B cell (primary cell): ENCODE measurements at places on chromosomes 5 and 9. TPM values are rescaled to one million over a fixed set of nuclear protein-coding genes. Genes with fewer than 3 reads are reported as not detected.

SPOCK1 gene
- total RNA-seq: not detected in 2 replicates

GDNF gene
- total RNA-seq: not detected in 2 replicates

DNA sequence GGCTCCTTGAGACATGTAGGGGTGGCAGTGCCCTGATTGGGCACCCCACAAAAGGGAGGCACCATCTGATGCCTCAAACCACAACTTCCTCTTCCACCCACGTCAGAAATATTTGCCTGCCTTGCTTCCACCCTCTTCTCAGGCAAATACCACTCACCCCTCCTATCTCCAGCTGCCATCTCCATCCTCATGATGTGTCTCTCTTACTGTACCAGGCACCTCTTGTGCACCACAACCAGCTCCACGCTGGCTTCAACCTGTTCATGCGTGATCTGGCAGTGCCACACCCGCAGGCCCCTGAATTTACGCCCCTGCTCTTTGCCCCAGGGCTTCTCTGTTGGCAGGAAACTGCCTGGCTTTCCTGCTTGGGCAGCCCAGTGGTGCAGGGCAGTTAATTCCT, 87.8 kb upstream of the HSPA9 start:
- DNase-seq: peak; percentile 84

GRCh38 chr9:19728101-19728500, 60.7 kb downstream of the SLC24A2 start:
- no peak for DNase-seq

DNA sequence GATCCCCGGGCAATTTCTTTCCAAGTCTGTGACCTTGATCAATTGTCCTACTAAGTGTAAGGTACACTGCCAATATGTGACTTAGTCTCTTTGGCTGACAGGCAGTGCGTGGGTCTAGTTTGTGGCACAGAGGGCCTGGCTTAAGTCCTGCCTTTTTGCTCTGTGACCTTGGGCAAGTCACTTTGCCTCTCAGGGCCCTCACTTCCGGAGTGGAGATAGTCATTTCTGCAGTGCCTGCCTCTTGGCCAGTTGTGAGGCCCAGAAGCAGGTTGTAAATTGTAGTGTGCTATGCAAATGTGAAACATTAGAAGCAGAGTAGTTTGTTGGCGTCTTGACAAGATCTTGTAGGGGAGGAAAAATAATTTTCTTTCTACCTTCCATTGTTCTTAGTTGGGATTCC, 39.0 kb downstream of the KIF4B start:
- DNase-seq: no peak

- DNase-seq: no peak
These were observed 16.4 kb downstream of the LNPEP start for GRCh38 chr5:96952118-96952750.

GRCh38 chr5:145497052-145497451, 338.1 kb downstream of the PRELID2 start:
- no peak for DNase-seq

DNA sequence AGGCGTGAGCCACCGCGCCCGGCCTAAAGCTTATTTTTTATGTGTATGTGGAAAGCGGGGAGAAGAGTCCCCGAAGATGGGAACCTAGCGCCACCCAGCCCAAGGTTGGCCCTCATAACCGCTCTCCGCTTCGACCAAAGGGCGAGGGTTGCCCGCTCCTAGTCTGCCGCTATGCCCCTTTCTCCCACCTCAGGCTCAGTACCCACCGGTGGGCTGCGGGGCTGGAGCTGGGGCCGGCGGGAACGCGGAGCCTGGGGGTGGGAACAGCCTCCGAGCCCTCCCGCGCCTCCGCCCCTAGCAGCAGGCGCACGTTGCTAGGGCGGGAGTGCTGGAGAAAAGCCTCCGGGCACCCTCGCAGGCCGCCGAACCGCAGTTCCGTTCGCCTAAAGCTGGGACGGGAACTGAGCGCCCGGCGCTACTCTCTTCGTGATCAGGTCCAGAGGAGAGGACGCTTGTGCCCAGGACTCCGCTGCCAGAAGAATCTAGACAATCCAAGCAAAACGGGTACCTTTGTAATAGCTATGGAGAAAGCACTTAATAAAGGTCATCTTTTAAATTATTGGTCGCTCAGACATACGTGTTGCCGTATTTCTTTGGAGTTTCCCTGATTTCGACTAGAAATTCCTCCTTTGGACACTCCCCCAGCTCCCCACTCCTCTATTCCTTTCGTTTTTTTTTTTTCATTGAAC, at the start of gene WDR31:
WDR31 (minus strand) TSS at position 265 of the 689 bp plus-strand sequence. CDS start 8,253 bp downstream, outside the sequence.
- peak; percentile 84 for DNase-seq

GRCh38 chr5:150589862-150590601, 50.4 kb upstream of the SYNPO start:
- no peak for DNase-seq

DNA sequence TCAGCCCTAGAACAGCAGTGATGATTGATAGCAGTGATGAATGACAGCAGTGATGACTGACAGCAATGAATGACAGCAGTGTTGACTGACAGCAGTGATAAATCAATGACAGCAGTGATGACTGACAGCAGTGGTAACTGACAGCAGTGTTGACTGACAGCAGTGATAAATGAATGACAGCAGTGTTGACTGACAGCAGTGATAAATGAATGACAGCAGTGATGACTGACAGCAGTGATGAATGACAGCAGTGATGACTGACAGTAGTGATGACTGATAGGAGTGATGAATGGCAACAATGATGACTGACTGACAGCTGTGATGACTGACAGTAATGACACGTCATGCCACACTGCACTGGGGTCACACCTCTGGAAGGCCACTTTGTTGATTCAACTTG, 106.8 kb downstream of the ENTREP1 start:
- no peak for DNase-seq

AGTPBP1 gene
- 33.1 and 35.4 TPM in 2 replicates for total RNA-seq

GRCh38 chr5:56649569-56649968, 165.8 kb upstream of the MAP3K1 start:
- no peak for DNase-seq

- DNase-seq: no peak
These were observed 936 bp upstream of the WDR5 start for GRCh38 chr9:134134949-134135342.

- no peak for DNase-seq
These were observed 446.4 kb upstream of the CCNG1 start for GRCh38 chr5:162990856-162991497.

DNA sequence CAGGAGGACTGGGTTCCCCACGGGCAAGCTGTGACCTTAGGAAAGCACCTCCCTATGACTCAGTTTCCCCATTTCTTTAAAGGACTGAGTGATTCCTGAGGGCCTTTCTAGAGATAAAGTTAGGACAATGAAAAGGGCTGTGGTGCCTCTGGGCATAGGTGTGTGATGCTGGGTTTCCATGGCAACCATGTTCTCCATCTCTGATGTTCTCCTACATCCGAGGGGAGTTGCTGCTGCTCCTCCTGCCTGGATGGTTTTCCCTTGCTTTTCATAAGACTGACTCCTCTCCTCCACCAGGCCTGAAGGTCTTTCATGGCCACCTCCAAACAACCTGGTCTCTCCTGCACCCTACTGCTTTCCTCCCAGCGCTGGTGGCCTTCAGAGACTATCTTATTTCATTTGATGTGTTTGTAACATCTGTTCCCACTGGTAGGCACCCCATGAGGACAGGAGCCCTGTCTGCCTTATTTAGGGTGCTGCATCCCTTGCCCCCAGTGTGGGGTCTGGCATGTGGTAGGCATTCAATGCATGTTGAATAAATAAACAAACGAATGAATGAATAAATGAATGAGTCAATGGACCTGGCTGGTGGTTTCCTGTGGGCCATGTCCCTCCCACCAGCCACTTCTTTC, 112.2 kb upstream of the HAND1 start:
- DNase-seq: no peak

IFNK gene
- total RNA-seq: not detected in 2 replicates

- DNase-seq: no peak
These were observed 10.8 kb downstream of the SEMA6A start for GRCh38 chr5:116563736-116564308.

DNA sequence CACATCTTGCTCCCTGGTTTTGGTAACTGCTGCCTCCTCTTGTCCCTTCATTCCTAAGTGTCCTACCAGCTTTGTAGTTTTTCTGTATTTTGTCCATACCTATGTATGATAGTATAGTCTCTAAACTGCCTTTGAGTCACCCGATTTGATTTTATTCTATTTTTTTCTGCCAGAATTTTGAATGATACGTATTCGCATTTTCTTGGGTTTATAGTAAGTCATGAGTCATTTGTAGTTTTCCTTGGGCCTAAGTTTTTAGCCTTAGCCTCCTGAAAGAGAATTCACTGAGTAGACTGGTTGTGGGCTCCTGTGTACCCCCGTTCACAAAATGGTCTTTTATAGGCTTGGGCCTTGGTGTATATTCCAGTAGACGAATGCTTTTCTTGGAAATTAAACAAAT, 59.6 kb downstream of the LRRTM2 start:
- no peak for DNase-seq

GRCh38 chr5:95595289-95595931, 24.5 kb upstream of the GPR150 start:
- no peak for DNase-seq
